ENCODE measurements at places on chromosomes 5 and 9.

DNA sequence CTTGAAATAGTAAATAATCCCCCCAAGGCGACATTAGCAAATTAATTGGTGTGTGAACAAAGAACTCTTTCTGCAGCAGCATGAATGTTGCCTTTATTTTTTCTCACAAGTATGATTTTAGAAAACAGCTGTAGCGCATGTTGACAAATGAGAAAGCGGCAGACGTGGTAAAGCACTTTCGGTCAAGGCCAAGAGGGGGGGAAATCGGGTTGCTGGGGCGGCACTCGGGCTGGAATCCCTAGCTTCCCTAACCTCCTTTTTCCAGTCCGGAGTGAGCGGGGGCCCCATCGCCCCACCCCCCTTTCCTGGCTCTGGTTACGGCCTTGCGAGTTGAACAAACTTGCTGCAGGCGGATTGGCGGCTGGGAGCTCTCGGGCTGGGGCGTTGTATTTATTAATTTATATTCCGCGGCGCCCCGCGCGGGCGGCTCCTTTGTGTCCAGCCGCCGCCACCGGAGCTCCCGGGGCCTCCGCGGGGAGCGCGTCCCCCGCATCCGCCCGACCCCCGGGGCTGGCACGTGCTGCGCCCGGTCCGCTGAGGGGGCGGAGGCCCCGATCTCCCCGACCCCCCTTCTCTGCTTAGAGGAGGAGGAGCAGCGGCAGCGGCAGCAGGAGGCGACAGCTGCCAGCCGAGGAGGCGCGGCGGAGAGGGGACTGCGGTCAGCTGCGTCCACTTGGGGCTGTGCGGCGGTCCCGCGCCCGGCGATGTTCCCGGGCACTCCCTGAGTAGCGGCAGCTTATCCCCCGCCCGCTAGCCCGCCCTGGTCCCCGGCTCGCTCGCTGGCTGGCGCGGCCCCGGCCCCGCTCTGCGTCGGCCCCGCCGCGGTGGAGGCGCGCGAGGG, at the start of gene RHOBTB3:
RHOBTB3 (plus strand) TSS at position 607 of the 841 bp plus-strand sequence. CDS start 347 bp downstream, outside the sequence.
- DNase-seq: no peak

DNA sequence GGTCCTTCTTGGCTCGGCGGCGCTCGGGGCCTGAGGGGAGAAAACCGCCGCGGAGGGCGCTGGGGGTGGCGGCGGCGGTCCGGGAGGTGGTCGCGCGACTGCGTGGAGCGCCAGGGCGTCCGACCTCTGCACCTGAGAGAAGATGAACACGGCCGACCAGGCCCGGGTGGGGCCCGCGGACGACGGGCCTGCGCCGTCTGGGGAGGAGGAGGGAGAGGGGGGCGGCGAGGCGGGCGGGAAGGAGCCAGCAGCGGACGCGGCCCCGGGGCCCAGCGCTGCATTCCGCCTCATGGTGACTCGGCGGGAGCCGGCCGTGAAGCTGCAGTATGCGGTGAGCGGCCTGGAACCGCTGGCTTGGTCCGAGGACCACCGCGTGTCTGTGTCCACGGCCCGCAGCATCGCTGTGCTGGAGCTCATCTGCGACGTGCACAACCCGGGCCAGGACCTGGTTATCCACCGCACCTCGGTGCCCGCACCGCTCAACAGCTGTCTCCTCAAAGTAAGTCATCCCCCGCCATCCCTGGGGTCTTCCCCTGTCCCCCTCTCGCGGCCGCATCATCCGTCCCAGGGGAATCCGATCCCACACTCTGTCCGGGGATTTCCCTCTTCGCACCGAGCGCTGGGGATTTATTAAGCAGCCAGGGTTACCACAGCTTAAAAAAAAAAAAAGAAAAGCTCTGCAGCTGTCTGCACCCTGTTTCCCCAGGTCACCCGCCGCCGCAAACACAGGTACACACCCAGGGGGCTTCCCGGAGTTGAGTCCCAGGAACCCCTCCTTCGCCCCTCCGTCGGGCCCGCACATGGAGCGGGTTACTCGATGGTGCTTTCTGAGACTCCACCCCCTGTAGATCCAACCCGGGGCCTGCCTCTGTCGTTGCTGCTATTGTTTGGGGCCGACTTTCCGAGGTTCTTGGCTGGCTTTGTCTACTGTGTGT, at the start of gene GTF3C4:
GTF3C4 (plus strand) TSS at position 8 of the 935 bp plus-strand sequence; CDS start at position 143, 135 bp downstream.
- no peak for DNase-seq

GRCh38 chr5:61575103-61575502, 243.0 kb downstream of the ZSWIM6 start:
- DNase-seq: no peak

DNA sequence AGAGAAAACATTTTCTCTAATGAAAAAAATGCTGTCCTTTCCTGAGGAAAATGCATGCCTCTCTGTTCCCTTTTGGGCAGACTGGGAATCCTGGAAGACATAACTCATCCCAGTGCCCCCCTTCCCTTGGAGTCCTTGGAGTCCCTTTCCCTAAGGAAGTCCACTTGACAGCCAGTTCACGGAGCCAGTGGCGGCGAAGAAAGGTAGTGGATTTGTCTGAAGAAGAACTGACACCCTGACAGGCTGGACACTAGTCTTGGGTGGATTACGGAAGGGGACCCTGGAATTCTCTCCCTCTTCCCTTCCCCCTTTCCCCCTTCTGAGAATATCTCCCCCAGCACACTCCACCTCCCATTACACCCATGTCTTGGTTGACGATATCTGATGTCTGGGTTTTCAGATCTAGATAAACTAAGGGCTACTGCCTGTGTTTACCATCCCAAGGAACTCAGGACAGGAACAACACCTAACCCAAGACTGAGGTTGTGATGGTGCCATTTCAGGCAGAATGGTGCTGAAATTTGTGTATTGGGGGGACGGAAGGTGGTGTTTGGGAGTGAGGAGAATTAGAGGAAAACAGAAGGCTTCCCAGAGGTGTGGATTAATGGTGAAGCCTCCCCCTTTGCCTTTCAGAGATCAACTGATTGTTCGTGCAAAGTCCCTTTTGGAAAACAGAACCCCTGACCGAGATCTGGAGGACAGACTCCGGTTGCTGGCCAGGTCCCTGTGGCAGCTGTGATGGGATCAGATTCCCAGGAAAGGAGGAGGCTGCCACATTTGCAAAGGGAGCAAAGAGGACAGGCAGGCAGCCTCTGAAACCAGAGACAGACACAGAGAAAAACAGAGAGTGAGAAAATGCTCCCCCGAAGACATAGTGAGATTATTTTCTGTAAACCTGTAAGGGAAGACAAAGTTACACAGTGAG, 704 bp downstream of the SPARC start:
- DNase-seq: no peak

DNA sequence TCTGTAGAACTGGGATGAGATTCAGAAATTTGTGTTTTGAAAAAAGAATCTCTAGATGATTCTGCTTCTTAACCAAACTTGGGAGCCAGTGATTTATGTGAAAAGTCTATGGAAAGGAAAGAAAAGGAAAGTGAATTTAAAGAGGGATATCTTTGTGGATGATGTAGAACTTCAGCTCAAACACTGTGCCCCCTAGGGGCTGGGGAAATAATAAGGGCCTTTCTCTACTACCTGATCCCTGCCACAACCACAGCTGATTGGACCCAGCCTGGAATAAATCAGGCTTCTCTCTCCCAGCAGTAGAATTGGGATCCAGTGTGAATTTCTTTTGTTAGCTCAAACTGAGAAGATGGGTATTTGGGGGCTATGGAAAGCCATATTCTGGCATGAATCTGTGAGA, 155.0 kb downstream of the PRELID2 start:
- no peak for DNase-seq

All from NCI-H1436 treated with DMSO at 0.1 percent for 48 hours (cell line).